CD4-positive, alpha-beta T cell (primary cell): ENCODE measurements at places on chromosomes 16 and 17. TPM values are rescaled to one million over a fixed set of nuclear protein-coding genes. Genes with fewer than 3 reads are reported as not detected.

WSCD1 gene
- not detected for total RNA-seq

KRT16 gene
- total RNA-seq = not detected

C16orf92 gene
- total RNA-seq = not detected

KRT33B gene
- not detected for total RNA-seq

HS3ST3B1 gene
- 9.3 TPM for total RNA-seq

TBC1D3E gene
- not detected for total RNA-seq
